ENCODE measurements at places on chromosomes 12 and 14.

DNA sequence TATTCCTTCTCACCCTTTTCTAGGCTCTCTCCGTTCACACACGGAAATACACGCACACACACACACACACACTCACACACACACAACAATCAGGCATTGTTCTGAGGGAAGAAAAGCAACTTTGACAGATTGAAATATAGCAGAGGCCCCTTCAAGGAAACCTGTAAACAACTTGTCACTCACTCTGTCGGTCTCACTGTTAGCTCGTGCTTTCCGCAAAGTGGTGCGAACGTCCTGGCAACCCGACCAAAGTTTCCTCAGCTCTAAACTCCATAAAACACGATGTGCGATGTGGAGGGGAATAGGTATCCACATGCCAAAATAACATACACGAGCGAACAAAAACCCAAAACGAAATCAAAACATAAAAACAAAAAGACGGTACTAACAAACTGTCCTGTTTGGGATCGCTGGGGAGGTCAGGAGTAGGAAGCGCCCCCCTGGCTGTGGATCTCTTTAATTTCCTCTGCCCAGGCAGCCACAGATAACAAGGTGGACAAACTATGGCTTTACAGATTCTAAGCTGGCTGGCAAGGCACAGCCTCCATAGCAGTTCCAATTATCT lies 822 bp upstream of the SOX5 start:
- DNase-seq = no peak

- peak; percentile 66 for DNase-seq
Measured at GRCh38 chr12:111598637-111599452, at the start of gene ATXN2. ATXN2 (minus strand) TSS chr12:111599315; CDS start chr12:111599034, 281 bp downstream.

DNA sequence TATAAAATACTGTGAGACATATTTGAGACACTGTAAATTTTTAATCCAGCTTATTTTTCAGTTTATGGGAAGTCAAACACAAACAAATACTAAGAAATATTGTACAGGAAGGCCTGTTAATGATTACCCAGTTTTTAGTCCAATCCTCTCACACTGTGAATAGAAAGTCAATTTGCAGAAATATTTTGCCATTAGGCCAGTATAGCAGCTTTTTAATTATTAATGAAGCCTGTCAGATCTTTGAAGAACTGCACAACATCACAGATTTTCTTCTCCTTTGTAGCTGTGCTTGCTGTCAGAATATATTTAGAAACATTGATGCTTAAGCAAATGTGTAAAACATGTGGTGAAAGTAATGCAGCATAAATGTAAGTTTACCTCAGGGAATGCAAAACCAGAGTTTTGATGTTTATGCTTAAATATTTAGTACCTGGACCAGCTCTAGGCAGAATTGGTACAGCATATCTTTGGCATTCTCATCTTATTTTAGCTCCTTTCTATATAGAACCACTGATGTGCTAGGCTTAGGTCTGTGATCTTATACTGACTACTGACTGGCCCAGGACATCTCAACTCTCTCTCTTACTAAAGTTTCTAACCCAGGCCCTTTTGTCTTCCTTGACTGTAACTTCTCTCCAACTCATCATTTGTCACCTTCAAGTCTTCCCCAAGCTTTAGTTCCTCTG lies 230.8 kb upstream of the NAV3 start:
- no peak for DNase-seq

DNA sequence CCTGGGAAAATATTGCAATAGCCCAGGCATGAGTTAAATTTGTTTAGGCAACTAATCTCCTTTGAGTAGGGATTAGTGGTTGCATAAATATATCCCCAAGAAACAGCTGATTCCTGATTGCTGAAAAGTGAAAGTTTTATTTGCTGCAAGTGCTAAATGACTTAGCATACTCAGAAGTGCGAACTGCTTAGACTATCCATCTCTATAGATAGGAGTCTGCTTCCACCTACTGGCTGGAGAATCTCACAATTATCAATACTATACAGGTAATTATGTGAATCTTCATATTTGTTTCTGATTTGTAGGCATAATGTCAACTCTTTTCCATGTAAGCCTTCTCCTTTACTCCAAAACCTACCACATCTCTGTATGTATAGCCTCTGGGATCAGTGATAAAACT lies 12.0 kb upstream of the SLCO1B3 start:
- no peak for DNase-seq

DNA sequence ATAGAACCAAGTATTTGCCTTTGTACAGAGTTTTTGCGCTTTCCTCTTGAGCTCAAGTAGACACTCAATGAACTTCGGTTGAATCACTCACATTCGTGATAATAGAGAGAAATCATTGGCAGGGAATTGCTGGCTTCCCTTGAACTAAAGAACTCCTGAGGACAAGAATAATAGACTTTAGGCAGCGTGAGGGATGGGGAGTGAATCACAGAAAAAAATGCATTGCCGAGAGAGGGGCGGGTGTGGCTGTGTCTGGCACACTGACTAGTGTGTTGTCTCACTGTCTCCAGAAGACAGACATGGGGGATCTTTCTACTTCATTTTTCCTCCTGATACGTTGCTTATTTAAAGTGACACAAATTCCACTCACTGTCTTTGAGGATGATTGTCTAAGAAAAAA lies 805.2 kb downstream of the BCL11B start:
- no peak for DNase-seq

All from T-cell (primary cell).